ENCODE measurements at places on chromosomes 4 and X.

DNA sequence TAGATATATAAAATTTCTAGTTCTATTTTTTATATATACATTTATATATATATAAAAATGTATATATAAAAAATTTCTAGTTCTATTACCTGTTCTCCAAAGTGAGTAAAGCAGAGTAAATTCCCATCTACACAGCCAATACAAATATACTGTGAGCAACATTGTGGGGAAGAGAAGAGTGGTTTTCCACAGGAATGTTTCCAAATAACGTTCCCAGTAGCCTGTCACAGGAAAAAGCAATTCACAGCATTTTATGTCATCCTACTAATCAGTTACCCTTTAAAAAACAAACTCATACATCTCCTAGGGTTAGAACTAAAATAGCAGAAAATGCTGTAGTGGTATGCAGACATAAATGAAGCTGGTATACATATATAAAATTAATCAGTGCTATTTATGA lies 44.5 kb downstream of the AASDH start:
- no peak for DNase-seq

GRCh38 chr4:185775792-185776555 lies 36.0 kb downstream of the SORBS2 start:
- no peak for DNase-seq

DNA sequence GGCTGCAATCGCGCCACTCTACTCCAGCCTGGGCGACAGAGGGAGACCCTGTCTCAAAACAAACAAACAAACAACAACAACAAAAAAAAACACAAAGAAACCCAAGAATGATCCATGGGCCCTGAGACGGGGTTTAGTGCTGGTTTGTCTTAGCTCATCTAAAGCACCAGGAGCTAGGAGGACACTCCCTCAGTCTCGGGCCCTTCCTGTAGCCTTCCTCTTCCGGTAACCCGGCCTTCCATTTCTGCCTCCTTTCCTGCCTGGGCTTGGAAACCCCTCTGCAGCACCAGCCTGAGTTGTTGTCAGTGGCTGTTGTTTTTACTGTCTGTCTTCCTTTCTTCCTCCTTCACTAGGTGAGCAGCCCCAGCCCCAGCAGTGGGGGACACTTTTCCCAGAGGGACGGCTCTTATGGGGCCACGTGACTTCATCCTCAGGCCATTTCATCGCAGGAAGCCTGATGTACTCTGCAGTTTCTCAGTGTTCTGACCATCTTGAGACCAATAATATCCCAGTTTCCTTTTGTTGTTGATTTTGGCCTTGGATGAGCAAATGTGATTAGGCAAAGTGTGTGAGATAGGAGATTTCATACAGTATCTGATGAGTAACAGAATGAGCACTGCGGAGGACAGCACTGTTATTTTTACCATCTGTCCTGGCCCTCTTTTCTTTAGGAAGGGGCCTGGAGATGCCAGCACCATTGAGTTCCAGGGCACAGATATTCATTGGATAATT lies 90.1 kb downstream of the ANAPC4 start:
- DNase-seq, result no peak

- DNase-seq, result no peak
Measured at GRCh38 chr4:12548678-12549077, 935.5 kb downstream of the RAB28 start.

DNA sequence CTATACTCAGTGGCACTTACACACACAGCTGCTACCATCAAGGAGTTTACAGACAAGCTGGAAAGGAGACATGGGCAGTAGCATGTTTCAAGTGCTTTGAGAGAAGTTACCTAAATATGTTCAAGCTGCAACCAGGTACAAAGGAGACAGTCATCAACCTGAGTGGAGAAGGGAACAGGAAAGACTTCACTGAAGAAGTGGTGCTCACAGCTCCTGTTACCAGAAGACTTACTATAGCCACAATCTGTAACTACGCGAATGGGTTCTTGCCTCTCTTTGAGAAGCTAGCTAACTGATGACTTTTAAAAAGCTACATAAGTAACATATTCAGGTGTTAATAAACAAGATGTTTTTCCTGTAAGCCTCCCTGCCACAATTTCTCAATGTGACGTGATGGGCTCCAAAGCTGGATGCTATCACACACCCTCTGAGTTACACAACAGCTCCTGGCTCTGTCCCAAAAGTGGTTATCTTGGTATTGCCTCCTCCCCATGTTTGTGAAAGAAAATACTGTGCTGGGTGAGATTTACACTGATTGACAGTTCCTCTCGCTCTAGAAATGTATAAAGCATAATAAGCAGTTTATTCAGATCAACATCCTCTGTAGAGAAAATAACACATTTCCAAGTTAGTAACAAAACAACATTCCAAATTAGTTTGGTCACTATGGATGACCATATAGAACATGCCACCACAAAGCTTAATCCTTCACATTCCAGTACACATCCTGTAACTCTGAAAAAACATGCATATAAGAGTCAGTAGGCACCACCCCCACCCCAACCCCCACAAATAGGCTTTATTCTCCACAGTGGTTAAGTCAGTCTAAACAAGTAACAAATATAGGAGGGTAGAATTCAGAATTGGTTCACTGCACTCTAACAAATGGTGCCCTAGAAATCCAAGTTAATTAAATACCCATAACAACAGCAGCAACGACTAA lies 81.8 kb downstream of the FRYL start:
- DNase-seq, result no peak

GRCh38 chrX:134694333-134695322 lies 36.4 kb upstream of the PLAC1 start:
- DNase-seq, result no peak

DNA sequence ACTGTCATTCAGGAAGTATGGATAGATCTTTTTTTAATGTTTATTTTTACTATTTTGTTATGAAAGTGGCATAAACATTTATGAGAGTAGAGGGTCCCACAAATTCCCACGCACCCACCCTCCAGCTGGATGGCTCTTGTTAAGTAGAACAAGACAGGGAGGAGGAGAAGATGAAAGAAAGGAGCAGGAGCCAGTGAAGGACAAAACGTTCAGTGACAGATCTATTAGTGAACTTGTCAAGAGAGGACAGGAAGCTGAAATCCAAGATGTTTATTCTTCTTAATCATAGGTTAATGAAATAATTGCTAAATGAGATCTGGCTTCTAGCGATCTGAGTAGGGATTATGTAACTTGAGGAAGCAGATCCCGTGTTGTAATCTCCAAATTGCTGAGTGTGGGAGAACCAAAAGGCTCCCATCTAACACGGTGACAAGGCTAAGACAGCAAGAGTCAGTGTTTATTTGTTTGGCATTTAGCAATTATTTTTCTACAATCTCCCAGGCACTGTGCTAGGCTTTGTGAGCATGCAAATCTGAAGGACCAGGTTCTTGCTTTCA lies 162.5 kb downstream of the SHROOM3 start:
- DNase-seq, result no peak

GRCh38 chr4:2337896-2338295 lies 76.0 kb upstream of the MXD4 start:
- no peak for DNase-seq

- DNase-seq, result no peak
Measured at GRCh38 chr4:101201421-101201820, 145.9 kb downstream of the PPP3CA start.

DNA sequence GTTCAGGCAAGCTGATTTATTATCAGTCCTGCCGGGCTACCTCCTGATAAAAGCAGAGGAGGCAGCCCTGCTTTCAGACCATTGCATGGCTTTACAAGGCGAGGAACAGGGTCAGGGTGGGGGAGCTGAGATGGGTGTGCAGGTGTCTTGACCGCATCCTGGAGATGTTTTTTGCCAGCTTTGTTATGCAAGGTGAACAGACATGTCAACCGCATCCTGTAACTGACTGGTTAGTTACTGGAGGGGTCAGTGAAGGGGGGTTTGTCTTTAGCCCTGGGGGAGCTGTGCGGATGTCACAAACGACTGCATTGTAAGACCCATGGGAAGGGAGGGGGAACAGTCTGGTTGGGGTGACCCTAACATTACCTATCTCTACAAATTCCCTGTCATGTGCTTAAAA lies 10.0 kb downstream of the ADAM29 start:
- no peak for DNase-seq

DNA sequence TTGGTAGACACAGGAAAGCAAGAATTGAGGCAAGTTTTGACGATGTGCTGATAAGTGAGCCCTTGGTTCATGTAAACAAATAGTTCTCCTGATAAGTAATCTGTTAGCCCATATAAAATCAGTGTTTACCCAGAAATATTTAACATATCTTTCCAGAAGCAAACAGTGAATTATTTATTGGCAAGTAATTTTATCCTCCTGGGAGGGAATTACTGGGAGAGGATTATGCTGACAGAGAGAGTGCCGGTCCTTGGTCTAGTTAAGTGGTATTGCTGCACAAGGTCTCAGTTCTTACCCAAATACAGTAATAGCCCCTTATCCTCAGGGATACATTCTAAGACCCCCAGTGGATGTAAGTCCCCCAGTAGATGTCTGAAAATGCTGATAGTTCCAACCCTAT lies 315.4 kb downstream of the CCSER1 start:
- no peak for DNase-seq

- no peak for DNase-seq
Measured at GRCh38 chr4:30912098-30912714, 192.0 kb downstream of the PCDH7 start.

- no peak for DNase-seq
Measured at GRCh38 chr4:2842687-2843262, 869 bp upstream of the ADD1 start.

DNA sequence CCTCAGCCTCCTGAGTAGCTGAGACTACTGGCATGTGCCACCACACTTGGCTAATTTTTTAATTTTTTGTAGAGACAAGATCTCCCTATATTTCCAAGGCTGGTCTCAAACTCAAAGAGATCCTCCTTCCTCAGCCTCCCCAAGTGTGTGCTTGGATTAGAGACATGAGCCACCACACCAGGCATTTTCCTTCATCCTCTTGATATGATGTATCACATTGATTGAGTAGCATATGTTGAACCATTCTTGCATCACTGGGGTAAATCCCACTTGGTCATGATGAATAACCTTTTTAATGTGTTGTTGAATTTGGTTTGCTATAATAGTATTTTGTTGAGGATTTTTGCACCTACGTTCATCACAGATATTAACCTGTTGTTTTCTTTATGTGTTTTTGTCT lies 24.2 kb upstream of the PPM1K start:
- DNase-seq, result no peak

DNA sequence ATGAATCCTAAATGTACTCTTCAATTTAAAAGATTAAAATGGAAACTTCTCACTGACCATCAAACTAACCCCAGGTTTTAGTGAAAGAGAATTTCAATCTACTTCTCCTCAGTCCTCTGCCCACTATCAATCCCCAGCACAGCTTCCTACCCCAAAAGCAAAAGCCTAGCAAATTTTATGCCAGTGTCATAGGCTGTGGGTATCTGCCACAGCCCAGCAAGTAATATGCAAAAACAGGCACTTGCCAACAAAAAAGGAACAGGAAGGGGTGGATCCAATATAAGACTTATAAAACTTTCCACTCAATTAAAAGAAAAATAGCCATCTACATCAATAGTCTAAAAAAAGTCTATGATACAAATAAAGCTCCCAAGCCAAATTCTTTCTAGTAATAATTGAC lies 22.3 kb downstream of the CAMK2D start:
- DNase-seq, result no peak

DNA sequence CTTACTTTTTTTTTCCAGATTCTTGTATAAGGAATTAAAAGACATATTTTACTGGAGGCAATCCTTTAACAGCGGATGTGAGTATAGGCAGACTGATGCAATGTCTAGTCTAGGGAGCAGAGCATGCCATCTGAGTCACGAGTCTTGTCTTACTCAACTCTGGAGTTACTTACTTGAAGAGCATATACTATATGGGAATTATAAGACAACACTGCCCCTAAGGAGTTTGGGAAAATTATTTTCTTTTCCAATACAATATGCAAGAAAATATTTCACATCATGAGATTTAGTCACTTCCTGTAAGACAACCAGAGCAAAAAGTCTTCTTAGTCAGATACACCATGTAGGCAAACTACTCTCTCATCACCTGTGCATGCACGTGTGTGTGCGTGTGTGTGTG lies 537.3 kb upstream of the FTHL17 start:
- DNase-seq, result no peak

DNA sequence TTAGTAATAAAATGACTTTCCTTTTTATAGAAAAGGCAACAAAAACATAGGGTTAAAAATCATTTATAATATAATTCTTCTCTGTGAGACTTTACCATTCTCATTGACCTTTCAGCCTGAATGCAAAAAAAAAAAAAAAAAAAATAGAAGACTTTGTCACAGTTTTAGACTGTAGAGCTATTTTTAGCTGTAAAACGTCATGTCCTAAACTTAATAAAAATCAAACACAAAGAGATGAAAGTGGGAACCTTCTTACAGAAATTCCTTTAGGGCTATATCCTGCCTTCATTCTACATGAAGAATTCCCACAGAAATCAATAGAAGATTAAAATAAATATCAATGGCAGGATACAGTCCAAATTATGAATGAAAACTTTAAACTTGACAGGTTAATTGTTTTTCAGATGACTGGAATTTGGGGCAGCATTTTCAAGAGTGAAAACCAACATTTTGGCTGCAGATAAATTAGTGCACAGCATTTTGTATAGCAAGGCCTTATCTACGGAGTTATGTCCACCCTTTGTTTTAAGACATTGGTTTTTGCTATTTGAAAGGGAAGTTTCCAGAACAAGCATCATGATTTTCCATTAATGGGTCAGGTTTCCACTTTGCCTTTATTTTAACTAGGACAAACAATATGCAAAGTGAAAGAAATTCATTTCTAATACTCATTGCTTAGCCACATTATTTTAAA lies 219.5 kb downstream of the SPCS3 start:
- no peak for DNase-seq

- no peak for DNase-seq
Measured at GRCh38 chr4:101942891-101943290, 152.4 kb downstream of the BANK1 start.

DNA sequence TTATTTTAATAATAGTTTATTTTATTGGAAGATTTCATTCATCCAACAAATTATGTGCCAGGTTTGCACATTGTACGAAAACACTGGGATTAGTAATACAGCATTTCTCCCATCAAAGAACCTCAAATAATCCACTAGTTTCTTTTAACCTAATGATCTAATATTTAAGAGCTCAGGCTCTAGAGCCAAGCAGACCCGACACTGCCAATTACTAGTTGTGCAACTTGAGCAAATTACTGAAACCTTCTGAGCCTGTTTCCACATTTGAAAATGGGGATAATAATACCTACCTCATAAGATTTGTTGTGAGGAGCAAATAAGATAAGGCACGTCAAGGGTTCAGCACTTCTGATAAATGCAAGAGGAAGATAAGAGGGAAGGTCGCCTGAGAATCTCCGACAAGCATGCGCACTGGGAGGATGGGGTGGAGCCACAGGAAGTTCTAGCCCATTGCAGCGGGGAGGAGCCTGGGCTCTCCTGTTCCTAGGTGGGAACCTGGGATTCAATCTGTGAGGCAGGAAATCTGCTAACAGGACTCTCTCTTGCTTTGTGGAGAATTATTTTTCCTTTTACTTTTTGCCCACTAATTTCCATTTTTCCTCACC lies 141.5 kb upstream of the SMAD1 start:
- DNase-seq, result no peak

- DNase-seq, result no peak
Measured at GRCh38 chr4:172480471-172480870, 667.3 kb downstream of the GALNTL6 start.

GRCh38 chrX:55815546-55815945 lies 98.0 kb downstream of the RRAGB start:
- no peak for DNase-seq

GRCh38 chr4:77731656-77732055 lies 87.5 kb downstream of the CNOT6L start:
- no peak for DNase-seq

Measured in activated T-helper 9 cell treated with anti-CD3 and anti-CD28 coated beads, Interleukin-2, amount 50 U/mL, for 16 hours (primary cell).